ENCODE measurements at places on chromosomes 2 and 18.

GRCh38 chr2:67945940-67946339 is 116.9 kb downstream of the C1D start:
- no peak for DNase-seq

DNA sequence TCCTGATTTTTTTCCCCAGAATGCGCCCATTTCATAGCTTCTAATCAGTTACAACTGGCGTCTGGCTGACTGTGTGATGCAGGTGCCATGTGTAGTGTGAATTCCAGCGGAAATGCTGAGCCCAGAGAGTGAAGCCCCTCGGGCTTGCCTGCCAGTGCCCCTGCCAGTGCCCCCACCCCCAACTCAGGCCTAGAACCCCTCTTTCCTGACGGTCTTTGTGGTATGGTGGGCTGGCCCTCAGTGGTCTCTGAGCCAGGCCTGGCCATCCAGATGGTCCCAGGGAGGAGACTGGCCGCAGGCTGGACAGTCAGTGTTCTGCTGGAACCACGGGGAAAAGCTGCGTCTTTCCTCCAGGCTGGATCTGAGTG is 3.1 kb downstream of the RAMP1 start:
- no peak for DNase-seq

- no peak for DNase-seq
Measured at GRCh38 chr18:75314606-75315005, 104.0 kb downstream of the TSHZ1 start.

DNA sequence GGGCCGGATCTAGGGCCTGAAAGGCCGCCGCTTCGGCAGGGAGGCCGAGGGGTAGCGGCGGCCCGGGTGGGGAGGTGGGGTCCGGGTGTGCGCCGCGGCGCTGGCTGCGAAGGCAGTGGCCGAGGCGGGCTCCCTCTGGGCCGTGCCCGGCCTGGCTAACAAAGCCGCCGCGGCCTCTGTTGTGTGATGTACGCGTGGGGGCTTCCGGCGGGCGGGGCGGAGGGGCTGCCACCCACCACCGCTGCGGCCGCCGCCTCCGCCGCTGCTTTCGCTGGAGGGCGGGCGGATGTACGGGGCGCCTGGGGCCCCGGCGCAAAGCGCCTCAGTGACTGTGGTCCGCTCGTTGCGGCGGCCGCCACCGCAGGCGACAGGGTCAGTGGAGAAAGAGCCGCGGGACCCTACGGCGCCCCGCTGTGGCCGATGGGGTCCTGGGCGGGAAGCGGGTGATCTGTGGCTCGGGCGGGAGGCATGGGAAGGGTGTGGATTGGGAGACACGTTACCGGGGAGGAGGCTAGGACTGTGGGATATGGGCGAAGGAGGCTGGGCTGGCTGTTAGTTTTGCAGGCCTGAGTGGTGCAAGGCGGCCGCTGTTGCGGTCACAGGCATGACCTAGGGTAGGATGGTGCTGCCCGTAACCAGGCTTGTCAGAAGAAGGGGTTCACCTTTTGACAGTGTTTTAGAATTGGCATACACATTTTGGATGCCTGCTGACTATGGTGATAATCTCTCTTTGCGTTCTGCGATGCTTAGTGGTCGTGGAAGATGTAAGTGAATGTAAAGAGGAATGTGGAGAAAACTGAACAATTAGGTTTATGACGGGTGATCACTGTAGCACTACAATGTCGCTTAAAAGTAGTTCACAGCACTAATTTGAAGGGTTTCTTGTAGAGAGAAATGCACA is 662 bp downstream of the BZW1 start:
- no peak for DNase-seq

- no peak for DNase-seq
Measured at GRCh38 chr2:141341444-141341843, 789.4 kb downstream of the LRP1B start.

GRCh38 chr18:47932603-47933002 is 2.1 kb upstream of the SMAD2 start:
- peak; percentile 13 for DNase-seq

DNA sequence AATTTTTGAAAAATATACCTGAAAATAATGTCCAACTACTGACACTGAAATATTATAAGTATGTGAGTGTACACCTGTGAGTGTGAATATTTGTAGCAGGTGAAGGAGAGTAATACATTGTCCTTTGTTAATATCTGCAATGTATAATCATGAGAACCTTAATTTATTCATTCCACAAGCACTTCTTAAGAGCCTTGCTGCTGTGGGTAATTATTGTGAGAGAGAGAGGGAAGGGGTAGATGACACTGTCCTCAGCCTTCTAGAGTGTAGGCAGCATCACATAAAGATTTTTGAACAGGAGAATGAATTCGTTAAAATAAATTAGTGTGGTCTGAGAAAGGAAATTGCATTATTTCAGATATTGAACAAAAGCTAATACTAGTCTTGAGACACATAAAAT is 157.2 kb downstream of the MAP2 start:
- no peak for DNase-seq

Measured in NCI-H1694 (cell line).